ENCODE measurements at places on chromosomes 13 and 19. TPM values are rescaled to one million over a fixed set of nuclear protein-coding genes. Genes with fewer than 3 reads are reported as not detected.
A peak's percentile ranks its signal among the peaks of the same experiment; 100 is the strongest.

GRCh38 chr13:47459512-47459911, 541.6 kb downstream of the SUCLA2 start:
- no peaks in the 10 kb centered on the region for H3K36me3 ChIP-seq
- H3K27me3 ChIP-seq, result no peaks in the 10 kb centered on the region
- no peak overlapping the region for H3K4me3 ChIP-seq
- H3K27ac ChIP-seq, result no peak overlapping the region
- no peak for DNase-seq

- no peak for DNase-seq
- H3K36me3 ChIP-seq, result no peaks in the 10 kb centered on the region
- H3K4me1 ChIP-seq, result no peaks in the 10 kb centered on the region
- H3K27me3 ChIP-seq, result no peaks in the 10 kb centered on the region
- H3K27ac ChIP-seq, result no peak overlapping the region
Observed at GRCh38 chr13:98348466-98349200, 171.6 kb upstream of the RNF113B start.

Gene ZNF541
- 0.52 TPM for total RNA-seq

GRCh38 chr13:71714802-71715375, 152.1 kb downstream of the DACH1 start:
- no peak for DNase-seq
- no peaks in the 10 kb centered on the region for H3K27me3 ChIP-seq
- no peaks in the 10 kb centered on the region for H3K36me3 ChIP-seq
- no peak overlapping the region for H3K4me3 ChIP-seq
- no peak overlapping the region for H3K27ac ChIP-seq
- H3K4me1 ChIP-seq, result no peaks in the 10 kb centered on the region

DNA sequence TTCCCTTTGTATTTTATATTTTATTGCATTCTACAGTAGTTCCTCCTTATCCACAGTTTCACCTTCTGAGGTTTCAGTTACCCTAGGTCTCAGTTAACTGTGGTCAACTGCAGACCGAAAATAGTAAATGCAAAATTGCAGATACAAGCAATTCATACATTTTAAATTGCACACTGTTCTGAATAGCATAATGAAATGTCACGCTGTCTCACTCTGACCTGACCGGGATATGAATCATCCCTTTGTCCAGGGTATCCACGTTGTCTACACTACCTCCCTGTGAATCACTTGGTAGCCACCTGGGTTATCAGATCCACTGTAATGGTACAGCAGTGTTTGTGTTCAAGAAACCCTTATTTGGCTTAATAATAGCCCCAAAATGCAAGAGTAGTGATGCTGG, 325.0 kb downstream of the DNAJC15 start:
- no peak overlapping the region for H3K27ac ChIP-seq
- H3K36me3 ChIP-seq, result no peaks in the 10 kb centered on the region
- peaks cover 1% of the 10 kb centered on the region for H3K27me3 ChIP-seq

- peak; percentile 7 for DNase-seq
- no peaks in the 10 kb centered on the region for H3K4me1 ChIP-seq
- H3K36me3 ChIP-seq, result no peaks in the 10 kb centered on the region
- no peak overlapping the region for H3K4me3 ChIP-seq
- no peak overlapping the region for H3K27ac ChIP-seq
Observed at GRCh38 chr19:23817519-23817918, 58.8 kb upstream of the ZNF681 start.

- no peaks in the 10 kb centered on the region for H3K36me3 ChIP-seq
- no peak for DNase-seq
- no peaks in the 10 kb centered on the region for H3K27me3 ChIP-seq
- H3K4me3 ChIP-seq, result no peak overlapping the region
Observed at GRCh38 chr19:17436094-17436873, 12.2 kb downstream of the TMEM221 start.

Gene DDX39A
- total RNA-seq, result 232 TPM

DNA sequence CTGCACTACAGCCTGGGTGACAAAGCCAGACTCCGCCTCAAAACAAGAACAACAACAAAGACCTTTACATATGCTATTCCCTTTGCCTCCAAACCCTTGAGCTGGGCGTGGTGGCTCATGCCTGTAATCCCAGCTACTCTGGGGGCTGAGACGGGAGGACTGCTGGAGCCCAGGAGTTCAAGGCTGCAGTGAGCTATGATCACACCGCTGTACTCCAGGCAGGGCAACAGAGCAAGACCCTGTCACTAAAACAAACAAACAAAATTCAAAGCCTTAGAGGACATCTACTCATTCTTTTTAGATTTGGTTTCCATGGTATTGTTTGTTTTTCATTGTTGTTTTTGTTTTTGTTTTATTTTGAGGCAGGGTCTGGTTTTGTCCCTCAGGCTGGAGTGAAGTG, 7.8 kb downstream of the ACER1 start:
- H3K36me3 ChIP-seq, result no peaks in the 10 kb centered on the region
- no peak overlapping the region for H3K4me3 ChIP-seq
- H3K27me3 ChIP-seq, result no peaks in the 10 kb centered on the region
- no peak overlapping the region for H3K27ac ChIP-seq

- no peak overlapping the region for H3K4me3 ChIP-seq
- no peaks in the 10 kb centered on the region for H3K27me3 ChIP-seq
- H3K27ac ChIP-seq, result peak overlapping the region; percentile 98
Observed at GRCh38 chr19:1102407-1103131, 1.2 kb upstream of the GPX4 start.

Data from CD4-positive, CD25-positive, alpha-beta regulatory T cell (primary cell).